PC-9 (cell line): ENCODE measurements at places on chromosomes 6 and 20. TPM values are rescaled to one million over a fixed set of nuclear protein-coding genes. Genes with fewer than 3 reads are reported as not detected.

- no peak for DNase-seq
Measured at GRCh38 chr20:38674765-38675133, 49.5 kb upstream of the SLC32A1 start.

DNA sequence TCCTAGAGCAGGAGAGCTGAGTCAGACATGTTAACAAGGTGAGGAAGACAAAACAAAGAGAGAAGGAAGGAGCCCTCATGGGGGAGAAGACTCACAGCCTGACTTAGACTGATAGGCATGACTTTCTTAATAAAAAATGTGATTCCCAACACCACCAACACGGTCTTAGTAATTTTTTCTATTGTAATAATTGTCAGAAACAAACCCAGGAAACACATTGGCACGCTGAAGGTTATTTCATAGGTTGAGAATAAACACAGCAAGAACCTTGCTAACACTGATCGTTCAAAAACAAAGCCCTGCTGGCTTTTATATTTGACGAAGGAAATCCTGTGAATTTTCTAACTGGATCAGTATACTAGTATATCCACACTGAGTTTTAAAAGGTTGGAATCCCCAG is 286.8 kb downstream of the HACE1 start:
- DNase-seq = no peak

- no peak for DNase-seq
Measured at GRCh38 chr6:170368544-170368943, 62.0 kb downstream of the FAM120B start.

DNA sequence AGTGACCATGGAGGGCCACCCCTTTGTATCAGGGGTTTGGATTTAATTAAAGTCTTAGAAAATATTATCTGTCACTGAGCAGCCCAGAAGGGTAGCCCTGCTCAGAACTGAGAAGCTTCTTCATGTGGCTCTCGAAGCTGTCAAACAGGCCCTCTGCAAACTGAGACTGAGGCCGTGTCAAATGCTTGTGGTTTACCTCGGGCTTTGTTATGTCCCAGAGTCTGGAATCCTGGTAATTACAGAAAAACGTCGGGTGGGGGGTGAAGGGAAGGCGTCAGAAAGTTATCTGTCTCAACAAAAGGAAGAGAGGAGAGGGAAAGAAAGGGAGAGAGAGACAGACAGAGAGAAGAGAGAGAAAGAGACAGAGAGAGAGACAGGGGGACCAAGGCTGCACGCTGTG is 200.8 kb downstream of the BMP7 start:
- DNase-seq = no peak

GRCh38 chr6:101445527-101445926 is 52.0 kb downstream of the GRIK2 start:
- no peak for DNase-seq

DNA sequence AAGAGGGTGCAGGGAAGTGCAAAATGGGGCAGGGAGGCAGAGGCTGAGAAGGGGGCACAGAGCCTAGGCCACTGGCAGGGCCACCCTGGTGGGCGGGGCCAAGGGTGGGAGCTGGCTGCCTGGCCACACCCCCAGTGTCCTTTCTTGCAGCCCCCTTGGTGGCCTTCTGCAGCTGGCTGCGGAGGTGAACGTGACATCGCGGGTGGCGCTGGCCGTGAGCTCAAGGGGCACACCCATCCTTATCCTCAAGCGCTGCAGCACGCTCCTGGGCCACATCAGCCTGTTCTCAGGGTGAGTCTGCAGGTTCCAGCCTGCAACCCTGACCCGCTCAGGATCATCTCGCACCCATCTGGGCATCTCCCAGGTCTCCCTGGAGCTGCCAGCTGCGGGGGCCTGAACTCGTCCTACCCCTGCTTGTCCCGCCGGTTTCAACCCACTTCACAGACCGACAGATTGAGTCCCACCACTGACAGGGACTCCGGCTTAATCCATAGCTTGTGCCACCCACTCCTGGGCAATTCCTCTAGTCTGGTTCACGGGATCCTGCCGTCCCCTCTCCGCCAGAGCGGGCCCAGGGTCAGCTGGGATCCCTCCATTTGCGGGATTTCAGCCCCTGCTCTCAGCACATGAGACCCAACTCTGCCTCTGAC is 6.2 kb downstream of the BPIFB3 start:
- no peak for DNase-seq

- DNase-seq = no peak
Measured at GRCh38 chr6:148983966-148984365, 237.1 kb downstream of the UST start.

- no peak for DNase-seq
Measured at GRCh38 chr6:118249680-118250079, 298.4 kb upstream of the PLN start.

DNA sequence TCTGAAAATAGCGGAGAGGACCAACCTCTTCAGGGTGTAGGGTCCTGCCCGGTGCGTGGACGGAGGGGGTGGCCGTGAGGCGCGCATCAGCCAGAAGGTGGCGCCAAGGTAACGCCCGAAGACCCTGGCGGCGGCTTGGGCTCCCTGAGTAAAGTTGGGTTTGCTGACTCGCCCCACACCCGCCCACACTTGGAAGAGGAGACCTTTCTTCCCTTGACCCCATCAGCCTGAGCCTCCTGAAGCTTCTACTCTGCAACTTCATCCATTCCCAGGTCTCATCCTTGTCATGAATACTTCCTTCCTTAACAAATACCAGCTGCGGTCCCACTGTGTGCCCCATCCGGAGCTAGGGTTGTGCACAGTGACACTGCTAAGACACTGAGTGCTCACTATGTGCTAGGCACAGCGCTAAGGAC is 14.6 kb downstream of the CD40 start:
- DNase-seq = no peak

DNA sequence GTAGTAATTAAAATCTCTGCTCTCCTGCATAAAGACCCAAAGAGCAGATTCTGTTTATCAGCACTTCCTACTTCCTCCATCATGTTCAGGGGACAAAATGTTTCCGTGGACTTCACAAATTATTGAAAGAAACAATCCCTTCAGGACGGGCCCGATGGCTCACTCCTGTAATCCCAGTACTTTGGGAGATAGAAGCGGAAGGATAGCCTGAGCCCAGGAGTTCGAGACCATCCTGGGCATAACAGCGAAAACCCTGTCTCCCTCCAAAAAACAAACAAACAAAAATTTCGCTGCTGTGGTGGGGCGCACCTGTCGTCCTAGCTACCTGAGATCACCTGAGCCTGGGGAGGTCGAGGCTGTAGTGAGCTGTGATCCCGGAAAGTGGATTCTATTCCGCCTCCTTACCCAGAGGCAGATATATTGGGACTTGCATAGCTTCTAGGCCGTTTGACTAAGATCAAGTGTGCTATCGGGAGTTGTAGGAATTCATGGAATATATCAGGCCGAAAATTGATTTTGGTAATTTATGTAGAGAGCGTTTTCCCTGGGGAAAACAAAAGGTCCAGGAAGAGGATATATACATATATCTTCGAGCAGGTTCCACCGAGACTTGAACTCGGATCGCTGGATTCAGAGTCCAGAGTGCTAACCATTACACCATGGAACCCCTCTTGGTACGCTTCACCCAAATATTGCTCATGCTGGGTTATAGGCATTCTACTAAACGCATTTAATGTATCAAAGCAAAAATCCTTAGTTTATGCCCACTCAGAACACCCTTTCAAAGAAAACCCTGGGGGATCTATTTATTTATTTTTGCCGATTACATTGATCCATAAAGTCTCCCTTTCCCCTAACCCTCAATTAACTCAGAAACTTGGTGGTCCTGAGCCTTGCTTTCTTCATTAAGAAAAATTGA is 74.5 kb upstream of the ZNF184 start:
- DNase-seq = peak; percentile 46

DNA sequence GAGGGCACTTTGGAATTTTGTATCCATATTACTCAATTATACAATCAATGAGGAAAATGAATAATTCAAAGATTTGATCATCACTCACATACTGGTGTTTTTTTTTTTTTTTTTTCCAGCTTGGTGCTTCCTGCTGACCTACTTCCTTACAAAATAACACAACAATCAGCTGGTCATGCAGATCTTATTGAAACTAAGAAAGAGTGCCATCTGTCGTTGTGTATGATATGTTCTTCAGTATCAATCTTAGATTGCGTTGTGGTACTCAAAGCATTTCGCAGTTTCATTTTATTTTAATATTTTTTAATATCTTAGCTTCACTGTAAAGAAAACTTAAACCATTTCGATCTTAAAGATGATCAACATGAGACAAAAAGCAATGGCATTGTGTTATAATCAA is 155.6 kb downstream of the OGFRL1 start:
- no peak for DNase-seq

DNA sequence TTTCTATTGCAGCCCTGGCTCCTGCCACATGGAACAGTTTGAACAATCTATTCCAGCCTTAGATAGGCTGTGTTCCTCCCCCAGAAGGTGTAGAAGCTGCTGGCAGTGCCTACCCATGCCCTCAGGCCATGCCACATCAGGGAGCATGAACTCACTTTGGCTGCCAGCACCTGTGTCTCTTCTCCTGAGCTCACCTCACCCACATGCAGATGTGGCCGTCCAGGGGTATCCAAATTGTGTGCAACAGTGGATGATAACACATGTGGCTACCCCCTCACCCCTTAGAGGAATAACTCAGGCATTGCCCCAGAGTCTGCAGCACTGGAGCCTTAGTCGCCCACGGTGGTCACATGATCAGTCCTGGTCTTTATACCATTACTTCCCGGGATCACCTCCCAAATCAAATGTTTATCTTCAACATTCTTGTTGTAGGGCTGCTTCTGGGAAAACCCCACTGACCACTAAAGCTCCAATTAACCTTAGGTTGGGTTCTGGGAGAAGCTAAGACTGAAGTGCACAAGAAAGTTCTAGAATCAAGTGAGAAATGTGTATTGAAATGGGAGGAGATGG is 110.4 kb downstream of the BANF2 start:
- DNase-seq = peak; percentile 49

GRCh38 chr20:62832212-62832922 is 15.5 kb downstream of the COL9A3 start:
- DNase-seq = peak; percentile 32

GRCh38 chr20:7159903-7160302 is 392.4 kb downstream of the BMP2 start:
- no peak for DNase-seq

- DNase-seq = no peak
Measured at GRCh38 chr20:32559753-32560380, 25.3 kb downstream of the NOL4L start.

DNA sequence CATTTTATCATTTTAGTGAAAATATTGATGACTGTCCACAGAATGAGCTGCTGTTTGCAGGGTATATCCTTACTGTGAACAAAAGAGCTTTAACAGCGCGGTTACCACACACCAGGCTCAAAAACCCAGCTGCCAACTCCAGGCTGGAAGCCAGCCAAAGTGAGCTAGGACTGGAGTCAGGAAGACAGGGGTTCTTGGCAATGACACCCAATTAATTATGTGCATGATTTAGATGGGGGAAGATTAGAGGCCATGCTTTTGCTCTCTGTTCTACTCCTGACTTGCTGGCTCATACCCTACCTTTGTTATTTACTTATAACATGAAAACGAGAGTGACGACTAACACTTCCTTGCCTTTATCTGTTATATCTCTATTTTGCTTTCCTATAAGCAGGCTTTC is 128.9 kb upstream of the SHLD1 start:
- DNase-seq = no peak

GRCh38 chr20:62056377-62056776 is 9.3 kb downstream of the TAF4 start:
- no peak for DNase-seq

DNA sequence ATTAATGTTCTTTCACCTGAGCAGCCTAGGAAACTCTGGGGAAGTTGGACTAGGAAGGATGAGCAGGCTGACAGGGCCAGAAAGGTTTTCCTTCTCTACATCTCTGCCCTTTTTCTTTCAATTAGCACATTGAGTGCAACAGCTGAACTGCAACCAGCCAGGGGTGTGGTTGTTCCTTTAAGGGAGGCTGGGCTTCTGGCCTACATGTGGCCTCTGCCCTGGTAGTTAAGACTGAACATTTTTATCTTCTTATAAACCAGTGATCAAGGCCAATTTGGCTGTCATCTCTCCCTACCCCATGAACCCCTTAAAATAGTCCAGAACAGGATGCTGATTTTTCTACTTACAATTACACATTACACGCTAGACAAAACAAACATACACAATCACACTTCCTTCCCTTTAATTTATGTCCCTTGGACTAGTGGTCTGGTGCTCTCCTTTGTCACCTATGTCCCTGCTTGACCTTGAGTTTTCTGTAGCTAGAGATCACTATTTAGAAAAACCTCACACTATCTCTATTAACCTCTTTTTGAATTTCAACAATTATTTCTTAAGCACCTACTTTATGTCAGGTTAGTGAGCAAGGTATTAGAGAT is 60.3 kb downstream of the RNF217 start:
- DNase-seq = no peak

DNA sequence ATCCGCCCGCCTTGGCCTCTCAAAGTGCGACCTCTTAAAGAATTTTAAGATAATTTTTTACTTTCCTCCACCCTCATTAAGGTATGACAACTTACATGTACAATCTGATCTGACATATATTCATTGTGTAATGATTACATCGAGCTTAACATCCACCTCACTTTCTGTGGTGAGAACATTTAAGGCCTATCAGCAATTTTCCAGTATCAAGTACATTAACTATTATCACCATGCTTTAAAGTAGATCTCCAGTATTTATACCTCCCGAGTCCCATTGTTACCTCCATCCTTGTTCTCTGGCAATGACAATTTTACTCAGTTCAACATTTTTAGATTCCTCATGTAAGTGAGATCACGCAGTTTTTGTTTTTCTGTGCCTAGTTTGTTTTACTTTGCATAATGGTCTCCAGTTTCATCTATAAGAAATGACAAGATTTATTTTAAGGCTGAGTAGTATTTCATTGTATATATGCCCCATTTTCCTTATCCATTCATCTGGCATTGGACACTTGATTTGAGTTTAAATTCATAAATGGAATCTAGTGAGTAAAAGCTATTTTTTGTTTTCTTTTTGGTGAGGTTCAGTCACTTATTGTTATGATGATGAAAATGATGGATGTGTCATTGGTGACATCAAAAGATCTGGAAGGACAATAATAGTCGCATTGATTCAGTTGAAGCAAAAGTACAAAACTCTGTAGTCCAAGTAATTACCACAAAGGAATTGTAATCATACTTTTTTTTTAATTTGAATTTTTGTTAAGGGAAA is 87.0 kb downstream of the OR2B2 start:
- DNase-seq = no peak

DNA sequence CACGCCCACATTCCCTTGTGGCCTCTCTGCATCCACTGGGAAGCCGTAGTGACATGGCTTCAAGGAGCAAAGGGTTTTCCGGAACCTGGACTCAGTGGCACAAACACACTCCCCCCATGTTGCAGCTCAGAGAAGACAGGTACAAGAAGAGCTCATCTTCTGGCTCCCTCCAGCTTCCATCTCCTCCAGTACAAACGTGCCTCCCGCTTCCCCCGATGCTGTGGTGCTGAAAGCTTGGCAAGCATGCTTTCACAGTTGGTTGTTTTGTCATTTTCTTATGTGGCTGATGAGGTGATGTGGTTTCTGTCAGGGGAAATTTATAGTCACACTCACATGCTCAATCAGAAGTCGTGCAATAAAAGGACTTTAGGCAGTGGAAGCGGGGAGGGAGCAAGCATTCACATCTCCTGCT is 258.5 kb downstream of the KIF16B start:
- DNase-seq = no peak

The TPBG gene
- total RNA-seq = 42.5 and 44.6 TPM in 2 replicates

The ULBP2 gene
- 2.9 and 4.4 TPM in 2 replicates for total RNA-seq

The MYLK4 gene
- total RNA-seq = 1.1 and 1.6 TPM in 2 replicates

The GHRH gene
- not detected in 2 replicates for total RNA-seq

The TINAG gene
- total RNA-seq = not detected in 2 replicates

The HLA-DQB1 gene
- total RNA-seq = 3.8 and 5.9 TPM in 2 replicates

The PRPF6 gene
- total RNA-seq = 103 and 111 TPM in 2 replicates

The MYCT1 gene
- total RNA-seq = not detected in 2 replicates

The SIM1 gene
- total RNA-seq = 0.13 and 0.15 TPM in 2 replicates
